Activated CD4-positive, alpha-beta memory T cell treated with anti-CD3 and anti-CD28 coated beads, Interleukin-2, amount 10 ng/mL, durations not matched to agents 7 days and 5 days (primary cell): ENCODE measurements at places on chromosomes 11 and 22. TPM values are rescaled to one million over a fixed set of nuclear protein-coding genes. Genes with fewer than 3 reads are reported as not detected.

Gene MALAT1
- total RNA-seq, result 7,759 TPM

Gene NCR3LG1
- 0.15 TPM for total RNA-seq

Gene POU2F3
- total RNA-seq, result not detected

Gene SMIM35
- total RNA-seq, result 0.45 TPM

Gene ANO9
- total RNA-seq, result 73.5 TPM

Gene OR1S1
- total RNA-seq, result not detected

Gene ENTHD1
- not detected for total RNA-seq

Gene CTSC
- total RNA-seq, result 321 TPM

Gene EMID1
- not detected for total RNA-seq

Gene FAU
- 995 TPM for total RNA-seq
